ENCODE measurements at places on chromosomes 11 and 22.

- no peak for DNase-seq
Measured at GRCh38 chr22:32864041-32864440, 62.5 kb downstream of the TIMP3 start.

DNA sequence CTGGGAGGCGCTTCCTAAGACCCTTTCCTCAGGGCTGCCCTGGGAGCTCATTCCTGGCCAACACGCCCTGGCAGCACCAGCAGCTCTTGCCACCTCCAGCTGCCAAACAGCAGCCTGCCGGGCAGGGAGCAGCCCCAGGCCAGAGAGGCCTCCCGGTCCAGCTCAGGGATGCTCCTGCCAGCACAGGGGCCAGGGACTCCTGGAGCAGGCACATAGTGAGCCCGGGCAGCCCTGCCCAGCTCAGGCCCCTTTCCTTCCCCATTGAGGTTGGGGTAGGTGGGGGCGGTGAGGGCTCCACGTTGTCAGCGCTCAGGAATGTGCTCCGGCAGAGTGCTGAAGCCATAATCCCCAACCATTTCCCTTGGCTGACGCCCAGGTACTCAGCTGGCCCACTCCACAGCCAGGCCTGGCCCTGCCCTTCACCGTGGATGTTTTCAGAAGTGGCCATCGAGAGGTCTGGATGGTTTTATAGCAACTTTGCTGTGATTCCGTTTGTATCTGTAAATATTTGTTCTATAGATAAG is 7.6 kb downstream of the SLC39A13 start:
- no peak for DNase-seq

GRCh38 chr22:41799486-41800347 is 762 bp upstream of the CCDC134 start:
- DNase-seq, result no peak

DNA sequence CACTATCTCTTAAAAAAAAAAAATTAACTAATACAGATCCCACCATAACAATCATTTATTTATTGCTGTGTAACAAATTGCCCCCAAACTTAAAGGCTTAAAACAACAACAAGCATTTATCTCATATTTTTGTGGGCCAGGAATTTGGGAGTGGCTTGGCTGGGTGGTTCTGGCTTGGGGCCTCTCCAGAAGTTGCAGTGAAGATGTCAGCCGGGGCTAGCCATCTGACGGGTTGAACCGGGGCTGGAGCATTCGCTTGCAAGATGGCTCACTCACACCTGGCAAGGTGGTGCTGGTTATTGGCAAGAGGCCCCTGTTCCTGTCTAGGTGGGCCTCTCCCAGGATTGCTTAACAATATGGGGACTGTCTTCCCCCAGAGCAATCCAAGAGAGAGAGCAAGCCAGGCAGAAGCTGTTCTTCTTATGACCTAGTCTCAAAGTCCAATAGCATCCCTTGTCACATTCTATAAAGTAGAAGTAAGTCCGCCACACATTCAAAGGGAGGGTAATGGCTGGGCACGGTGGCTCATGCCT is 29.5 kb downstream of the ACO2 start:
- DNase-seq, result no peak

DNA sequence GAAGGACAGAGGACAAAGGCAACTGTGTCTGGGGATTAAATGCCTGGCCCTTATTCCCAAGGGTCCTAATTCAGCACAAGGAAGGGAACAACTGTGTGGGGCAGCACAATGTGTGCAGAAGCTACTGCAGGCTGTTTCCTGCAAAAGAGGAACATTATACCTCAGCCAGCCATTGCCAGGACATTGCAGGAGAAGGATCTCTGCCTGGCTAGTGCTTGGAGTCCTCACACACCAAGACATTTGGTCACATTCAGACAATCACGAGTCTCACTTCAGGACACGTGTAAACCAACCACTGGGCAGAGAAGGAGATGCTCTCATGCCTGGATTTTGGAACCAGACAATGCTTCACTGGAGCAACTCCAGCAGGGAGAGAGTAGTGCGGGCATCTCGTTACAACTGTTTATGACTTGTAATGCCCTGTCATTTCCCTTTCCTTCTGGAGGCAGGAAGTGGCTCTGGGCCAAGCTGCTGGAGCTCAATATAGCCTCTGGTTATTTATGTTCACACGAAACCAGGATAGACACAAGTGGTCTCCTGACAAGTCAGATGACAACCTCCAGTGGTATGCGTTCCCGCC is 23.9 kb upstream of the ZC3H12C start:
- no peak for DNase-seq

DNA sequence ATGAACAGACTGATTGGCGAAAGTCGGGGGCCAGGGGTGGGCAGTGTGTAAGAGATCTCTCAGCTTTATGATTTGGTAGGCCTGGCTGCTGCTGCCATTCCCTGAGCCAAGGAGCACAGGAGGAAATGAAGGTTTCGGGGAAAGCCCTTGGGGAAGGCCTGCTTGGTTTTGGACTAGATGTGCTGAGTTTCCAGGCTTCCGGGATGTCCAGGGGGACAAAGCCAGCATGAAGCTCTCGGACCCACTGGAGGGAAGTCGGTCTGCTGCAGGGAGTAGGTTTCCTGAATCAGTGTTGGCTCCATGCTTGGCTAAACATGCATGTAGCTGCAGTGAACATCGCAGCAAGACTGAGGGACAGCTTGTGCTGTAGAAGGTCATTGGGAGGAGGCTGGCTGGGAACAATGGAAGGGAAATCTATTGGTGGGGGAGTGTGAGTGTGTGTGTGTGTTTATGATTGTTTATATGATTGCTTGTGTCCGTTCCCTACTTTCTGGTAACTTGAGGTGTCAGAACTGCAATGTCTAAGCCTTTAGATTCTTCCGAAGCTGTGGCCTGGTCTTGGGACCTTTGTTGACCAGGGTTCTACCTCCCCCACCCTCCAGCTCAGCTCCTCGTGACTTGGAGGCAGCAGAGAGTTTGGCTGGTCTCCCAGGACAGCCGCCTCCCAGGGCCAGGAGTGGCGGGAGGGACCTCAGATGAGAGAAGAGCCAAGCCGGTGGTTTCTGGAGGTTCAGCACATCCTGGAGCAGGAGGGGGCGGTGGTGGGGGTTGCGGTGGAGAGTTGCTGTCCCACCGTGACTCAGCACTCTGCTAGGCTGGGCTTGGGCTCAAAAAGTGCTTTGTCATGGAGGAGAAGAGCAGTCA is 4.0 kb upstream of the FTH1 start:
- no peak for DNase-seq

DNA sequence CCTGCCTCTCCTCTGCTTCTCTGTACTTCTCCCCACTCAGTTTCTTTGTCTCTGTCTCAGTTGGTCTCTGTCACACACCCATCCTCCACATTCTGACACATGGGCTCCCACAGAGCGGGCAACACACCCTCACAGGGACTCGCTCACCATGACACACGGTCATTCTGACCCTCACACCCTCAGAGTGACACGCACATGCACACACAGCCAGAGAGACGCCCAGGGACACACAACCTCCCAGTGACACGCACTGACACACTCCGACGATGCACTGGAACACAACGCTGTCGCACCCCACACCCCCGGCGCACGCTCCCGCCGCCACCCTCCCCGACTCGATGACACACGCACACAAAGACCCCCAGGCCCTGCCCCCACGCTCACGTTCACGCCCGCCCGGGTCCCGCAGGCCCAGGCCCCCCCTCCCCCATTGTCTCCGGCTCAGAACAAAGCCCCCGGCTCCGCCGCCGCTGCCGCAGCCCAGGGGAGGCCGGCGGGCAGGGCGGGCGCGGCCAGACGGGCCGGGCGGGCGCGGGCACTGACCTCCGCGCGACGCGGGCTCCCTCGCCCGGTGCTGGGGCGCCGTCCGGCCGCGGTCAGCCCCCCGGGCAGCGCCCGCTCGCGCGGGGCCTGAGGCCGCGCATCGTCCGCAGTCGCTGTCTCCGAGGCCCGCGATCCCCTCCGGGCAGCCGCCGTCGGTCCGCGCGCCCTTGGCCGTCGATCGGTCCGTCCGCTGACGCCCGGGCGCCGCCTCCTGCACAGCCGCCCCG is 404 bp downstream of the DCHS1 start:
- DNase-seq, result peak; percentile 4

DNA sequence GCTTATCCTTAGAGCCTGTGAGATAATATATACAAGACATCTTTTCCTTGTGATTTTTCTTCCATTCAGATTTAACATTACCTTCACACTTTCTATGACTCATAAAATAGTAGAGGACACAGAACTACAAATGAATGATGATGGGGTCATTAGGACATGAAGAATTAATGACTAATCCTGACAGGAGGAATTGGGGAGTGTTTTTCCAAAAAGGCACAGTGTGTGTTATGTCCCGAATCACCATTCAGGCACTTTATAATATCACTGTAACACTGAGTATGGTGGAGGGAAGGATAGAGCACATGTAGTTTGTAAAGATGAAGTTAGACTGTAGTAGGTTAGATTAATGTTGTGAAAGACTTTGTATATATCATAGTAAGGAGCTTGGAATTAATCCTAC is 391.3 kb downstream of the JRKL start:
- no peak for DNase-seq

GRCh38 chr11:1925373-1926155 is 6.1 kb downstream of the TNNT3 start:
- DNase-seq, result no peak

- DNase-seq, result no peak
Measured at GRCh38 chr11:87322568-87322967, 284.8 kb downstream of the TMEM135 start.

GRCh38 chr11:113764527-113765219 is 8.8 kb downstream of the ZW10 start:
- DNase-seq, result no peak

DNA sequence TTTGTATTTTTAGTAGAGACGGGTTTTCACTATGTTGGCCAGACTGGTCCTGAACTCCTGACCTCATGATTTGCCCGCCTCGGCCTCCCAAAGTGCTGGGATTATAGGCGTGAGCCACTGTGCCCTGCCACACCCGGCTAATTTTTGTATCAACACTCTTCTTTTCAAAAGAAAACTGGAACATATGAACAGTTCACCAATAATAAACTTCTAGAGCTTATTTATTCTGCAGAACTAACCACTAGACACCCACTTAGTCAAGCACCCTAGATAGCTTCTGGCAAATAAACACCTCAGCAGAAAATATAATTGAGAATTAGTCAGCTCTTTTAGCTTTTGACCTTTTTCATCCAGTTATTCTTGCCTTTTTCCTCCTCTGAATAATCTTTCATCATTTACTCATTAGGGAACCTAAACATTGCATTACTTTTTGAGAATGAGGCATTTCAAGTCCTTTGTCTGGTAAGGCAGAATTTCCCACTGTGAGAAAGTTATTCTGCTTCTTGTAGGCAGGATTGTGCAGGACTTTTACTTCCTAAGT is 27.3 kb upstream of the TMEM41B start:
- no peak for DNase-seq

DNA sequence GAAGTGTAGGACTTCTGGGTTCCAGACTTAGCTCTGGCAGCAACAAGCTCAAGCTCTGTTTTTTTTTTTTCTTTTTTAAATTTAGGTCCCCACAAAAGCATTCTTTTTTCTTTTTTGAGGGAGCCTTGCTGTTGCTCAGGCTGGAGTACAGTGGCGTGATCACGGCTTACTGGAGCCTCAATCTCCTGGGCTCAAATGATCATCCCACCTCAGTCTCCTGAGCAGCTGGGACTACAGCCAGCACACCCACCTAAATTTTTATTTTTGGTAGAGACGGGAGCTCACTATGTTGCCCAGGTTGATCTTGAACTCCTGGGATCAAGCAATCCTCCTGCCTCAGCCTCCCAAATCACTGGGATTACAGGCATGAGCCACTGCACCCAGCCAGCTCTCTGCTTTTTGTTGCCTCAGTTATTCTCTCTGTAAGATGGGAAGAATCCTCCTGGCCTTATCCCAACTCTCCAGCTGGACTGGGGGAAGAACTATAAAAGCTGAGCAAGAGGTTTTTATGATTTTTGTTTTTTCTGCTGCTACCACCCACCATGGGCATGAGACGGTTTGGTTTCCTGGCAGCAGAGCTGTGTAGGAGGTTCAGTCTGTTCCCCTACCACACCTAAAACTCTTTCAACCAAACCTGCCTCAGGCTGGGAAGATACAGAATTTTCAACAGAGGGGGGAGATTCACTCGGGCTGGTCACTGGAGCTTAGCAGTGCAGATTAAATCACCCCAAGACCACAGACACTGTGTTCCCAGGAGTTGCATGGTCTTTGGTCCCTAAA is 11.6 kb upstream of the MTFP1 start:
- no peak for DNase-seq

DNA sequence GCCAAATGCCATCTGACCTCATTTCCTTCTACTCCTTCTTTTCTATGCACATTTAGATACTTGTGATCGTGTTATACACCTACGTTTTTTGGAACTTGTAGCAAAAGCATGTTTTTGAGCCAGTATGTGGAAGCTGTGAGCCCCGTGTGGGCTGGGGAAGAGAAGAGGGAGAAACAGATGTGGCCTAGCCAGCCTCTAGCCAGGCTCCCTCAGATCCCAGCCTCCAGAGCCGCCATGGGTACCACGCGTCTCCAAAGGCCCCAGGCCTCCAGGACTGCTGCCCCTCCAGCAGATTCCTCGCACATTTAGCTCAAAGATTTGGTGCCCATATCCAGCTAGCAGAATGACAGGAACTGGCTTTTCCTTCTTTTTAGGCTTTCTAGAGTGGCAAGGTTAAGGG is 17.0 kb upstream of the TLCD5 start:
- no peak for DNase-seq

GRCh38 chr11:75986966-75987365 is 172.0 kb downstream of the UVRAG start:
- DNase-seq, result no peak

DNA sequence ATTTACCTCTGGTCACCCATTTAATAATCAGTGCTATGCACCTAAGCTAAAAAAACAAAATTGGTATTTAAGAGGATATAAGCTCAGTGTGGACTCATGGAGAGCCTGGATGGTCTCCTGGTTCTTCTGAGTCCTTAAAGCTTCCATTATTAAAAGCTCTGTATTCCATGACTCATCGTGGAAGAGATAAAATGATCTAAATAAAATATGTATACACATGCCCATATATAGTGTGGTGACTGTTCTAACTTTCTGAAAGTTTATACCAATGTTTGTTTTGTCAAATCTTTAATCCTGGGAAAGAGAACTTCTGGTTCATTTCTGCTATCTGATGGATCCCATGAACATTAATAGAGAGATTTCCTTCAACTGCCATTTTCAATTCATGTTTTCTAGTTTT is 375.9 kb downstream of the GUCY1A2 start:
- no peak for DNase-seq

- peak; percentile 58 for DNase-seq
Measured at GRCh38 chr11:74449369-74449931, 17.9 kb downstream of the KCNE3 start.

GRCh38 chr11:2731130-2732125 is 31.6 kb upstream of the KCNQ1OT1 start:
- DNase-seq, result no peak

- no peak for DNase-seq
Measured at GRCh38 chr11:1076061-1076665, 1.5 kb downstream of the MUC2 start.
